ENCODE measurements at places on chromosomes 3 and 15.

DNA sequence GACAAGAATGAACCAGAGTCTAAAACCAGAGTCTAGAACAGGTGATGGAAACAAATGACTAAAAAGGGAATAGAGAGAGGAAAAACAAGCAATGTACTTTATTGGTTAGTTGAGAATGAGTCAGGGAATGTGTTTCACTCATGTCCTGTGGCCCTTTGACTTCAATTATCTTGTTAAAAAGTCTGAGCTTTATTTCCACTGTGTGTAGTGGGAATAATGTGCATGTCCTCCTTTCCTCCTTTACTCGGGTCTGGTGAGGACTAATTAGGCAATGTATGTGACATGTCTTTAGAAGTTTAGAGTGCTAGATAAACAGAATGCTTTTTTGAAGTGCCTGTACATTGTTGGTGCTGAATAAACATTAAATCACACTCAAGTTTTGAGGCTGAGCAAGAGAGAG, 21.3 kb downstream of the LSAMP start:
- DNase-seq = no peak

DNA sequence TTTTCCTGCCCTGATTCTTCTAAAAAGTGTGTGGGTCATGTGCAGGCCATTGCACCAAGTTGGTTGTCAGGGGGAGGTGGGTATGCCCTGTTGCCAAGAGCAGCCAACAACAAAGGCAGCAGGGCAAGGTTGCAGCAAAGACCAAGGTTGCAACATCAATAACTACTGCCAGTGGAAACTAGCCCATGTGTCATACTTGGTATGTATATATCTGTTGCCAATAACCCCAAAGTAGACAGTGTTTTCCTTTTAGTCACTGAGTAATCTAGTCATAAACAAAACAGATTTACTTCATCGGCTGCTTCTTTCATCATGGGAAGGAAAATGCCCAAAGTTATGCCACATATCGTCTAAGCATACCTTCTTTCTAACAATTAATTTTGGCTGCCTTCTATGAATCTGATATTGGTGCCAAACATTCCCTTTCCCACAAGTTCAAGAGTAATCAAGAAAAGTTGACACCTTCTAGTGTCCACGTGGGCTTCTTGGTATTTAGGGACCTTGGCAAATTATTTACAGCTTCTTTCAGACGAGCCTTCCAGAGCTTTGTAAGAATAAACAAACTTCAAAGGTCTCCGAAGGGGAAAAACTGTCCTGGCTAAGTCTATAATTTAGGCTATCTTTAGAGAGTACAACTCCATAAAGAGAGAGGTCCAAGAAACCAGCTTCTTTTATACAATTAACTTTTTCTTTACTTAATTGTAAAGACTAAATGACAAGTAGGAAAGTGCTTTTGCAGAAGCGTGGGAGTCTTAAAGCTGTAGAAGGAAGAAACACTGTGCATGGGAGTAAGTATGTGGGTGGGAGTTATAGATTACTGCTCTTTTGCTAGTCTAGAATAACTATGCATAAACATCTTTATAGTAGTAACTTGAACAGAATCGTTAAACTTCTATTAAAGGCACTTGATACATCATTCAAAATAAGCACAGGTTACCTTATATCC, 10.0 kb upstream of the MBNL1 start:
- DNase-seq = no peak

DNA sequence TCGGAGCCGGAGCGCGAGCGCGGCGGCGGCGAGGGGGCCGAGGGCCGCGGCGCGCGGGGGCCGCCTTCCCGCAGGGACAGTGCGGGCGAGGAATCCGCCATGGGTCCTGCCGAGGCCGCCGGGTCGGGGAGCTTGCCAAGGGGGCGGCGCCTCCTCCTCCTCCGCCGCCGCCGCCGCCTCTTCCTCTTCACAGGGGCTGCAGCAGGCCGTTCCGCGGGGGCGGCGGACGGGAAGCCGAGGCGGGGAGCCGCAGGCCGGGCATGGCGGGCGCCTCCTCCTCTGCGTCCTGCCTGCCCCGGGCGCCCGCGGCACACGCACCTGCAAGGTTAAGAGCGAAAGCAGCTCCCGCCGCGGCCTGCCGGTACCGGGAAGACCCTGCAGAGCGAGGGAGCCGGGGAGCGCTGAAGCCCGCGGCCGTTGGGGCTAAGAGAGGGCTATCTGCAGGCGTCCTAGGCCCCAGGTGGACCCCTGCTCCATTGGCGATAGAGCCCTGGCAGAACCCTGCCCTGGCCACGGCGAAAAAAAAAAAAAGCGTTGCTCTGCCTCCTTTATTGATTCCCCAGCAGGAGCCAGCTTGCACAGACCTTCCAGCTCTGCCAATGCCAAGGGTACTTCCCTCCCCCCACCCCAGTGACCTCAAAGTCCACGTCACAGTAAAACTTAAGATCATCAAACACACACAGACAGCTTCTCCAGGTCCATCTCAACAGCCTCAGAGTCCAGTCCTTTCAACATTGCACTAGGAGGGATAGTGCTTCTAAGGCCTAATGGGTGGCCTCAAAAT, at the start of gene LYSMD2:
TSS of gene LYSMD2 (minus strand) at position 134 of the 784 bp plus-strand sequence. CDS start at position 101, 33 bp downstream.
- DNase-seq = peak; percentile 84

DNA sequence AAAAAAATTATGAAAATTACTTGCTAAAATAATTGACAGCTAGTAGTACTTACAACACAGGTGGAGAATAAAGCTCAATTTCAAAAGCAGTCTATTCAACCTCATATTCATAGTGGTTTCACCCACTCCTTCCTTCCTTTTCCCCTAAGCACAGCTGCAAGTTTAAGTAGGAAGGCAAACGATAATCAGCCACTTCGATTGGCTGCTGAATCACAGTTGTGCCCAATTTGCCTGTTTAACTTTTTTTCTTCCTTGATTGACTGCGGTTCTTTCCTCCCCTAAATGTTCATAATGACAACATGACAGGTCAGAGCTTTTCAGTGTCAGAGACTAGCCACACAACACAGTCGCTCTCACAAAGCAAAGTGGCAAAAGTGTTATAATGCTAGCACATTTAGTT, 468.0 kb upstream of the GBE1 start:
- no peak for DNase-seq

- no peak for DNase-seq
Measured at GRCh38 chr15:57792724-57793449, 86.4 kb downstream of the POLR2M start.

- DNase-seq = no peak
Measured at GRCh38 chr3:128801779-128802380, 75.9 kb downstream of the RAB7A start.

DNA sequence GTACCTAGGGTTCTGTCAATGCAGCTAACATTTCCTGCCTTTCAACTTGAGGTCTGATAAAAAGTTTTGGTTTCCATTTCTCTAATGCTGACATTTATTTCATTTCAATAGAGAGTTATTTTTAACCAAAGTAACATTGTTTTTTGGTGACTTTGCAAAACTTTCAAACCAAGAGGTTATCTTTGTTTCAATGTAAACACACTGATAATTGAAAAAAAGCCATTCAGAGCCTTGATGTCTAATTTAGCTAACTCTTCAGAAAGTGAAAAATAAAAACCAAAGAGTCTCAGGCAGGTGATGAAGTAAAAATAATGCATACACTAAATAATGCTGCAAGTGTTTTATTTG, 9.6 kb upstream of the TIPARP start:
- DNase-seq = no peak

DNA sequence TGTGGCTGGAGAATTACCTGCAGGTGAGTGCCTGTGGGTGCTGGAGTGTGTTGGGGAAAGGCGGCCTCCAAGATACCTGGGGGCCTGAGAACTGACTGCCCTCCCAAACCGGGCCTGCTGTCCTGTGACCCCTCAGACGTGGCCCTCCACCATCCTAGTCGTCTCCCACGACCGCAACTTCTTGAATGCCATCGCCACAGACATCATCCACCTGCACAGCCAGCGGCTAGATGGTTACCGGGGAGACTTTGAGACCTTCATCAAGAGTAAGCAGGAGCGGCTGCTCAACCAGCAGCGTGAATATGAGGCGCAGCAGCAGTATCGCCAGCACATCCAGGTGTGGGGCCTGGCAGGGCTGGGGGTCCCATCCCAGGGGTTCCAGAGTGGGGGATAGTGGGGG, 3.4 kb downstream of the ABCF3 start:
- no peak for DNase-seq

- DNase-seq = peak; percentile 35
Measured at GRCh38 chr3:197021231-197021630, 8.4 kb downstream of the MELTF start.

DNA sequence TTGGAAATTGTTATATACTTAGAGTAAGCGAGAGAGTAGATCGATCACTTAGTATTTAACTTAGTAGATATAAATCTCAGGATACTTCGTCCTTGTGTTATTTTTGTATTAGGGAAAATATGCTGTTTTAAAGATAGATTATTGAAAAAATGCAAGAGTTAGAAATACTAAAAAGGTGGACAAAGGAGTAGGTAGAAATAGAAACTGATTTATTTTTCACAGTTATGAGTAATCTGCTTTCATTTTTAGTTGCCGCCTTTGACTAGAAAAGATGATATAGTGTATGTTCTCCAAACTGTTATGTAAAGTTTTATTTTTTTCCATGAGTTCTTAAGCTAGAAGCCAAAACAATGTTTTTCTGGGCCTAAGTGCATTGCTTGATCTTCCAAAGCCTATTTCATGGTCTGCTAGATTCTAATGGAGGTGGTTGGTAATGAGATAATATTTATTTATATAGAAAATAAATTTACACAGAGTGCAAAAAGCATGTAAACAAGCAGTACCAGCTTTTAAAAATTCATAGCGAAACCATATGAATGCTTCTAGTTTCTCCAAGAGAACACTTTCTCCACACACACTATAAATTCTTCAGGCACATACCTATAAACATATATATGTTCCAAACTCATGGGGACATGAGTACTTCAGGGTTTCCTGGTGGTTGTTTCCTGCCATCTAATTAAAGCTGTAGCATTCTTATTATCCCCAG, 61.1 kb downstream of the DIPK2A start:
- no peak for DNase-seq

GRCh38 chr3:67624687-67625086, 29.7 kb downstream of the SUCLG2 start:
- no peak for DNase-seq

GRCh38 chr3:73657186-73657585, 32.4 kb upstream of the PDZRN3 start:
- no peak for DNase-seq

- no peak for DNase-seq
Measured at GRCh38 chr3:151800431-151800830, 13.5 kb upstream of the AADAC start.

- DNase-seq = no peak
Measured at GRCh38 chr3:156323466-156323865, 203.1 kb downstream of the KCNAB1 start.

DNA sequence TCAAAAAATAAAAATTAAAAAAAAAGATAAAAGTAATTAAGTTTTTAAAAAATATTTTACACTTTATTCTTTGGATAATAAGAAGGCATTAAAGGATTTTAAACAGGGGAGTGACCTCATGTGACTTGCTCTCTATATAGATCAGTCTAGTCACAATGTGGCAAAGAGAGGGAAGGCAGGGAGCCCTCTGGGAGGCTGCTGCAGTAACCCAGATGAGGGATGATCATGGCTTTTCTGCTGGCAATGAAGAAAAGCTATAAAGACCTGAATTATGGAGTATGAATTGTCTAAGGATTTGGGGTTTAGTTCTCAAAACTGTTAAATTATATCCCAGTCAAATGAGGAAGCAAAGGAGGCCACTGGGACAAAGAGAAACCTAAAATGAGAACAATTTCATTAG, 58.1 kb downstream of the SUMF1 start:
- no peak for DNase-seq

- DNase-seq = no peak
Measured at GRCh38 chr3:149654188-149654601, 3.6 kb downstream of the WWTR1 start.

All from head of caudate nucleus (tissue), 42 donors.